ENCODE measurements at places on chromosomes 3 and 15.

- DNase-seq = no peak
Observed at GRCh38 chr15:54045397-54045796, 67.2 kb downstream of the UNC13C start.

- DNase-seq = no peak
Observed at GRCh38 chr3:181565416-181565815, 146.3 kb upstream of the SOX2 start.

DNA sequence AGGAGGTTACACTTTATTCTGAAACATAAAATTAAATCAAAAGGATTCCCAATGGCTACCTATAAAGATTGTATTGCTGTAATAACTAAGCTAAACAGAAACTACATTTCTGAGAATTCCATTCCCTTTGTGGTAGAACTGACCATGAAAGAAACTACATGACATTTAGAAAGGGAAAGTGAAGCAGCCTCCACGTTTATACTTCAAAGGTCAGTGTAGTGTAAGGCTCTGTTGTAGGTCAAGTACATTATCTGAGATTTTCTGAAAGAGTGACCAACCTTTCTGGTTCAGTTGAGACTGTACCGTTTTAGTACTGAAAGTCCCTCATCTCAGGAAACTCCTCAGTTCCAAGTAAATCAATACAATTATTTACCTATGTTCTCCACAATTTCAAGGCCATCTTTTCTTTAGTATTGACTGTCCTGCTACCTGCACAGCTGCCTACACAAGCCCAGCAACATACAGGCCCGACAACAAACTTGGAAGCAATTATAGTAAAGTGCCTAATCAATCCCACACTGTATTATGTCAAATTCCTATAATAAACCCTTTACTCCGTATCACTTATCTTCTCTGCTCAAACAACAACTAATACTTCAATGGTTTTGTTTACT, 343.0 kb downstream of the PLOD2 start:
- no peak for DNase-seq

- no peak for DNase-seq
Observed at GRCh38 chr3:94716326-94717018, 653.6 kb downstream of the NSUN3 start.

GRCh38 chr15:99997112-99997651, 263.9 kb upstream of the LYSMD4 start:
- DNase-seq = no peak

- DNase-seq = no peak
Observed at GRCh38 chr3:64827431-64827830, 139.6 kb upstream of the ADAMTS9 start.

DNA sequence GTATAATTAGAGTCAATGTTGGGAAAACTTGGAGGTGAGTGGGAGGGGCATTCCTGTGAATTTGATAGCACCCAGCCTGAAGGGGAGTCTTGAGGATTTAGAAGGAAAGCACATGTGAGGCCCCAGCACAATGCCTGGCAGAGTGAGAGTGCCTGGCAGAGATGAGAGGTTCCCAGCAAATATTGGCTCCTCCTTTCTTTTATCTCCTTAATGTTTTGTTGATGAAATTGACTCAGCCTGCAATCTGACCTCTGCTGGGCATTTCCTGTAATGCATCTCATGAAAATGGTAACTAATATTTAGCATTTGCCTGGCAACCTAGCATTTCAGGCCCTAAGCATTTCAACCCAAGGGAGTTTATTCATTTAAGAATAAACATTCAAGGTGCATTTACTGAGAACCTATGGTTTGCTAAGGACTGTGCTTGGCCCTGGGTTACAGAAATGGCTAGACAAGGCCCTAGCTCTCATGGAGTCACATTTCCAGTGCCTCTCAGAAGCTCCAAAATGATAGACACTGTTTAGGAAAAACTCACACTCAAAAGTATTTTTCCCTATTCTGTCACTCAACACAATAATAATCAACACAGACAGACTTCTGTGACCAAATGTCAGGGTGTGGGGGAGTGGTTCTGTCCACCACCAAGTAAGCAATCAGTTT, 19.0 kb downstream of the PDHB start:
- peak; percentile 1 for DNase-seq

DNA sequence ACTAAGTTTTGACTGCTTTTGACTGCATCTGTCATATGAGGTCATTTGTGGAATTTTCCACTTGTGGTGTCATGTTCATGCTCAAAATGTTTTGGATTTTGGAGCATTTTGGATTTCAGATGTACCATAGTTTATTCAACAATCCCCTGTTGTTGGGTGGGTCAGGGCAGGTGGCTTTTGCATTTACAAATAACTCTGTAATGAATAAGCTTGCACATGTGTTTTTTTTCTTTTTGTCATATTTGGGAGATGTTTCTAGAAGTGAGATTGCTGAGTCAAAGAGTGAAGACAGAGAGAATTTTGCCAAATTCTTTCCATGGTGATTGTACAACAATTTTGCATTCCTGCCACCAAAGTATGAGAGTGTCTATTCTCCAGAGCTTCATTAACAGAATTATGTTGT, 62.4 kb upstream of the ADPGK start:
- DNase-seq = no peak

- DNase-seq = no peak
Observed at GRCh38 chr3:180188512-180189309, 152.0 kb upstream of the PEX5L start.

- no peak for DNase-seq
Observed at GRCh38 chr15:66226736-66227135, 26.8 kb downstream of the MEGF11 start.

- no peak for DNase-seq
Observed at GRCh38 chr15:43878446-43878845, 51.6 kb downstream of the WDR76 start.

DNA sequence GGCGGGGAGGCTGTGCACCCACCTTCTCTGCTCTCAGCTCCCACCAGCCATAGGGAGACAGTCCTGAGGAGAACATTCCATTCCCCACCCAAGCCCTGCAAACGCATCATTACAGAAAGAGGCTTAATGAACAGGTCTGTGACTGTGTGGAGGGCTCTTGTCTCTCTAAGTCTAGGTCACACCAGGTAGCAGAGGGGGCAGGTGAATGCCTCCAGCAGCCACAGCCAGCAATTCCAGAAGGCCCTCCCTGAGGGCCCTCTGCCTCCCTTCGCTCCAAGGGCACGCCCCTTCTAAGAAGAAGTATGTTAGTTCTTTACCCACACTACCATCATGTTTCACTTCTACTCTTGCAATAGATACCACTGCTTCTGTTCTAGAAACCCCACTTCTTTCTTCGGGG, 217.5 kb upstream of the BHLHE40 start:
- no peak for DNase-seq

- DNase-seq = no peak
Observed at GRCh38 chr3:33718595-33718907, 497 bp upstream of the CLASP2 start.

GRCh38 chr3:107258300-107258699, 118.9 kb upstream of the CCDC54 start:
- DNase-seq = no peak

DNA sequence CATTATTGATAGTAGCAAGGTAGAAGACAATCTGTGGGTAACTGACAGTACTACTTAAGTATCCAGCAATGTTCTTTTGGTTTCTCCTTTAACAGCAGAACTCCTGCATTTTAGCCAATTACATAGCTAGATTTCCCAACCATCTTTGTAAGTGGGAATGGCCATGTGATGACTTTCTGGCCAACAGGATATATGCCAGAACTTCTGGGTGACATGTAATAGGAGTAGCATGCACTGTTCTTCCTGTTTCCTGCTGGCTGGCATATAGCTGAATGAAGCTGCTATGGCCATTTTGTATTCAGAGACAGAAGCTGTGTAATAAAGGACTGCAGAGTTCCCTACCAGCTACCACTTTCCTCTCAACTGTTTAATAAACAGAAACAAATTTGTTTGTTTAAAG, 18.0 kb downstream of the SPICE1 start:
- no peak for DNase-seq

GRCh38 chr3:159239059-159239458, 437.2 kb downstream of the MFSD1 start:
- no peak for DNase-seq

DNA sequence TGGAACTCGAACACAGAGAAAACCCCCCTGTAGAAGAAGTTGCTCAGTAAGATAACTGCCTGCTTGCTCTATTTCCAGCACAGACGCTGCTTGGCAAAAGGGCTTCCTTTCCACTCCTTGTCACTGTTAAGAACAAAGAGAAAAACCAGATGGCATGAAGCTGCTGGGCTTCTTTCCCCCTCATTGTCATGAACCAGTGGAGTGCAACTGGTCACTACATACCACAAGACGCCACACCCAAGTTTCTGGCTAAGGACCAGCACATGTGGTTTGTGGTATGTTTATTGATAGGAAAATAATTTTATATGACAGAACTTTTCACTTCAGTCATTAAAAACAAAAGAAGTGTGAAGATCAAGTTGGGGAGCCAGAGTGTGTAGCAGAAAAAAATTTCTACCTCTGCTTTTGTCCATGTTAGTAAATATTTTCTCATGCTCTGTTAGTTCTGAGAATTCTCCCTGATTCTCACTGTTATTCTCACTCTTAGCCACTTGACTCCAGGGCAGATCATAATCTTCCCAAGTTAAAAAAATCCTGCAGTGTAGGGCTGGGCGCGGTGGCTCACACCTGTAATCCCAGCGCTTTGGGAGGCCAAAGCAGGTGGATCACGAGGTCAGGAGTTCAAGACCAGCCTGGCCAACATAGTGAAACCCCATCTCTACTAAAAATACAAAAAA, 37.9 kb downstream of the CLK3 start:
- DNase-seq = no peak

DNA sequence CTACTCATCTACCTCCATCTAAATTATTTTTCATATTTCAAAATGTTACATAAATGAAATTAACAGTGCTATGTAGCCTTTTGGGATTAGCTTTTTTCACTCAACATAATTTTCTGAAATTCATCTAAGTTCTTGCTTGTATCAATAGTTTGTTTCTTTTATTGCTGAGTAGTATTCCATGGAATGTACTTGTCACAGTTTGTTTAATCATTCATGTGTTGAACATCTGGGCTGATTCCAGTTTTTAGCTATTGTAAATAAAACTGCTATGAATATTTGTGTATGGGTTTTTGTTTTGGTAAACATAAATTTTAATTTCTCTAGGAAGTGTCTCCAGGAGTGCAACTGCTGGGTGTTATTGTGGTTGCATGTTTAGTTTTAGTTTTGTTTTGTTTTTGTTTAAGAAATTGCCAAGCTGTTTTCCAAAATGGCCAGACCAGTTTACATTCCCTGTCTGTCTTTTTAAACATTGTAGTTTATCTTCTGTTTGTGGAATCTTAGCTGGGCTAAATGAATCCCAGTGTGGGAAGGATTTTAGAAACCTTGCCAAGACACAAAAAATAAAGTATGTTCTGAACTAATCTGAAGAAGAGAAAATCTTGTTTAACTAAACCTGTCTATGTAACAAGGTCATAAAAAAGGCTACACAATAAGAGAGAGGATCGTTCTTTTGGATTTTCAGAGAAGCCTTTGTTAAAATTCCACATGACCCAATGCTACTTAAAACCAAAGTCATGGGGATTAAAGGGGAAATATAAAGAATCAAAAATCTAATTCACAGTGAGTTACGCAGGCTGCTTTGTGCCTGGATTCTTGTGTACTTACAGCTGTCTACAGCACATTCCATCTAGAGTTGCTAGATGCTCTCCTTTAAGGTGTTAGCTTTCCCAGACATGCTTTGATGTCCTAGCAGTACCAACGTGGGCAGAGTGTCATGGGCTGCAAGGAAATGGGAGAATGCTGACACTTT, 129.2 kb upstream of the SUCLG2 start:
- DNase-seq = no peak

DNA sequence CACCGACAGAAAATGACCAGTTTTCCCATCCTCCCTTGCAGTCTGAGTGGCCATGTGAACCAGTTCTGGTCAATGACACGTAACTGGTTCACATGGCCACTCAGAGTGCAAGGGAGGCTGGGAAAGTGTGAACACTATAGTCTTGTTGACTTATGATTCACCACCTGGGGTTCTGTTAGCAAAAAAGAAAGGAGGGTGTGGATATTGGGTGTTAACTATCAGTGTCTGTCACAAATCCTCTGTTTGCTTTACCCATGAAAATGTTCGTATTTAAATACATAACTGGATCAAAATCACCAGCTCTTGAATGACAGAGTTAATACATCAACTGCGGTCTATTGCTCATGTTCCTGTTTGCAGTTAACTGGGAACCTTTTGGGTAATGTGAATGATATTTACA, 92.3 kb downstream of the ADAMTSL3 start:
- DNase-seq = no peak

GRCh38 chr3:191915712-191916111, 454.7 kb downstream of the PYDC2 start:
- DNase-seq = no peak

DNA sequence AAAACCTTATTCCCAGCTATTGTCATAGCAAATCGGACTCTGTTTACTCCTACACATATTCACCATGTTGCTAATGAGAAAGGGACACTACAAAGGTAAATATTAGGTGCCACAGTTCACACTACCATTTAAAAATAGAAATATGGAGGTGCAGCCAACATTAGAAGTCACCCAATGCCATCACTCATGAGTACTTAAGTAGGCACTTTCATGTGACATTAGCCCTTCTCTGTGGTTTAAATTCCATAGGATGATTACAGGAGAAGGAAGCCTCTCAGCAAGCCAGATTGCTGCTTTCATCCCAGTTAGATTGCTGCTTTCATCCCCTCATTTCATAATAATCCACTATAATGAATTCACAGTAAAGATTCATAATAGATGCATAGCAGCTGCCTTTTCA, 376.8 kb upstream of the ALCAM start:
- DNase-seq = no peak

GRCh38 chr15:101583284-101583683, 68.9 kb downstream of the TM2D3 start:
- DNase-seq = no peak

DNA sequence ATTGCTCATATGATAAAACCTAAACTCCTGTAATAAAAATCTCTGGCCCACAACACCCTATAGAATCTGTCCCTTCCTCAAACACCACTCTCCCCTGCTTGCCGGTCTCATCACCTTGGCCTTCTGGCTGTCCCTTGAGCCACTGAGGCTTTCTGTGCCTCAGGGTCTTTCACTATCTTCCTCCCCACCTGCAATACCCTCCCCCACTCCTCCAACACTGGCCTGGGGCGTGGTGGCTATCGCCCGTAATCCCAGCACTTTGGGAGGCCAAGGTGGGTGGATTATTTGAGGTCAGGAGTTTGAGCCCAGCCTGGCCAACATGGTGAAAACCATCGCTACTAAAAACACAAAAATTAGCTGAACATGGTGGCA, 3.3 kb upstream of the CSK start:
- no peak for DNase-seq

DNA sequence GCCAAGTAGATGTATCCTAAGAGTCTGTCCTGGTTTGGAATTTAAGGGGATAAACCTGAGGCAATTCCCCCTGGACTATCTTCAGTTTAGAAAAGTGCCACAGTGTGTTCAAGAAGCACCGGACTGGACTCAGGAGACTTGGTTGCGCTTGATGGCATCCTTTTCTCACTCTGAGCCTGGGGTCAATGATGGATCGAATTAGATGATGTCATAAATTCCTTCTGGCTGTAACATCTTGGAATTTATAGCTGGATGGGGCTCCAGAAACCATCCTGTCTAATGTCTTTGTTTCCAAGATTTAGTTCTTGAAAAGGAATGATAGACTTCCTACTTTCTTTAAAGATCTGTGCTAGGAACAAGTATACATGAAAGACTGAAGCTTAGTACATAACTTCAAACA, 280.6 kb downstream of the LPP start:
- no peak for DNase-seq
